ENCODE measurements at places on chromosomes 2 and 18. TPM values are rescaled to one million over a fixed set of nuclear protein-coding genes. Genes with fewer than 3 reads are reported as not detected.

DNA sequence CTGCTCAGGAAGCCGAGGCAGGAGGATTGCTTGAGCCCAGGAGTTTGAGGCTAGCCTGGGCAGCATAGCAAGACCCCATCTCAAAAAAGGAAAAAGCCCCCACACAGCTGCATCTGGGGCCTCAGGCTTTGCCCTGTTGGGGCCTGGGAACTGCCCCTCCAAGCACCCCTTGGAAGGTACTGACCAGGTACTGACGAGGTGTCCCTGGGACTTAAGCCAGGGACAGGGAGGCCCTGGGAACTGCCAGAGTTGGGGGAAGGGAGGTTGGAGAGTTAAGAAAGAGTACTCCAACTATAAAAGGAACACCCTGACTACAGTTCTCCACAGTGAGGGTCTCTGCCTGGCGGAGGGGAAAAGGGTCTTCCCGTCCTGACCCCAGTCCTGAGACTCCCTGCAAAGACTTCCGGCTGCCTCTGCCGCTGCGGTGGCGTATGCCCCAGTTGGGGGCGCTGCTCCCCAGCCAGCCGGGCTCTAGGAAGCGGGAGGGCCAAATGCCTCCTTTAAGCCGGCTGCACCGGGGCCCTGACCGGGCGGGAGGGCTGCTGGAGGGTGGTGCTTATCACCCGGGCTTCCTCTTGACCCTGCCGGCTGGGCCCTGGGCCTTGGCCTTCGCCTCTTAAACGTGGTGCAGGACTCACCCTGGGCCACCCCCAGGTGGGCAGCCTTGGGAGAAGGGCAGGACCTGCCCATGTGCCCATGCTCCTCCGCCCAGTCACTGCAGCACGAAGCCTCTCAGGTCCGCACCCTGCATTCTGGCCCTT lies 12.8 kb downstream of the SLC30A3 start:
- DNase-seq = peak; percentile 69

The DNAJC5G gene
- total RNA-seq = 2.4 TPM

DNA sequence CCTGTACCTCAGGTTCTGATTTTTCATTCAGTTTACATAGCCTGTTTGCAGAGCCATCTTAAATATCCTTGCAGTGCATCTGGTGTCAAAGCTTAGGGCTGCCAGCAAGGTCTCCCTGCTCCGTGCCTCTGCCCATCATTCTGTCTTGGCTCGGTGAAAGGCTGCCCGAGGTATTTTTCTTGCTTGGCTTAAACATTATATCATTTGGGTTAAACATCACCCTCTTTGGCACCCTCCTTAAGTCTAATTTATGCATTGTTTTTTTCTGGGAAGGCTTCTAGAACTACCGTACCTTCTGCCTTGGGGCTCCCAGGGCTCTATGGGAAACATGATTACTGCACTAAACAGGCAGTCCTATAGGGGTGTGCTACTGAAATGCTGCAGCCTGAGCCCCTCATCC lies 158.6 kb upstream of the CELF4 start:
- DNase-seq = no peak

The ATP6V1B1 gene
- total RNA-seq = 6.5 TPM

The POLR1A gene
- total RNA-seq = 70.8 TPM

DNA sequence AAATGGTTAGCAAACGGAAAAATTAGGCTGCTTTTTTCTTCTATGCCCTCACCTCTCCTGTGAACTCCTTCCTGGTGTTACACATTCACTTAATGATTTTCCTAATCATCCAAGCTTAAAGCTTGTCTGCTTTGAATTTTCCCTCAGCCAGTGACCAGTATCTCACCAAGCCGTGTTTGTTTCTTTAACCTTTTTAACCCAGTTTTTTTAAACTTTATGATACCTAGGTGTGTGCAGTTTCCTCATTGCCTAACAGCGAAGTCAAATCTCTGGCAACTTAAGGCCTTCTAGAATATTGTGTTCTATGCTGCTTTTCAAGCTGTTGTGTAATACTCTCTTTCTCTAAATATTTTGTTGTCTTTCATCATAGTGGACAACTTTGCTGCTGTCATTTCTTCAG lies 113.0 kb downstream of the PIK3C3 start:
- DNase-seq = no peak

- peak; percentile 72 for DNase-seq
Measured at GRCh38 chr2:16507655-16508489, 157.8 kb downstream of the CYRIA start.

The DSG1 gene
- not detected for total RNA-seq

GRCh38 chr2:69641887-69642708 lies 1.4 kb downstream of the AAK1 start:
- no peak for DNase-seq

The GKN1 gene
- total RNA-seq = not detected

GRCh38 chr2:191128172-191128910 lies 22.5 kb downstream of the STAT4 start:
- DNase-seq = no peak

The LAPTM4A gene
- 158 TPM for total RNA-seq

DNA sequence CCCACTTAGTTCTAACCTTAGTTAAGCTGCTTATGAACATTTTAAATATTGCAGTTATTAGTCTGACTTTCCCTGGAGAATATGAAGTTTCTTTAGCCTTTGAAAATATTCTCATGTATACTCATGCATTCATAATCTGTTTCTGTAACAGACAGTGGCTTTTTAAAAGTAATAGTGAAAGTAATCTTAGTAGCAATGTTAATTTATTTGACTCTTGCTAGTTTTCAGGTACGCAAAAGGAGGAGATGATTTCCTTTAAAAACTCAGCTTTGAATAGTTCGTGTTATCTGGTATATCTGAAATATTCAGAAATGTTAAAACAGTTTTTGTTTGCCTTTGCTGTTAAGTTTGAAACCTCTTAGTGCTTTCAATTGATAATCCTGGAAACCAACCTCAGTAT lies 3.8 kb downstream of the ANKRD12 start:
- DNase-seq = no peak
